ENCODE measurements at places on chromosomes 6 and 20.

GRCh38 chr20:21100578-21101452 lies 5.3 kb downstream of the LINC00237 start:
- DNase-seq = no peak

DNA sequence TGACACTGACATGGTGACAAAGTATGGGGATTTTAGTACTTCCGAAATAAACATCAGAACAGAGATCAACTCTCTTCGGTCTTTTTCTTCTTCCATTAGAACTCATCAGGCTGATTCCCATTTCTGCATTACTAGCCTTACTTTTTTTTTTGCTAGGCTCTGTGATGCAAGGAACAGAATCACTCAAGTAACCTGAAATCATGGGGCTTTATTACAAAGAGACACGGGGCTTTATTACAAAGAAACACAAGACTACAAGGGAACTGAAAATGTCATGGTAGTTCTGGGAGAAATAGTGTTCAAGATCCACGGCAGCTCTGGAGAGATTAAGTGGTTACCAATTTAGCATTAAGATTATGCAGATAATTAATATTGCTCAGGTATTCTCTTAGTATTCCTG lies 11.6 kb downstream of the SOX4 start:
- DNase-seq = no peak

DNA sequence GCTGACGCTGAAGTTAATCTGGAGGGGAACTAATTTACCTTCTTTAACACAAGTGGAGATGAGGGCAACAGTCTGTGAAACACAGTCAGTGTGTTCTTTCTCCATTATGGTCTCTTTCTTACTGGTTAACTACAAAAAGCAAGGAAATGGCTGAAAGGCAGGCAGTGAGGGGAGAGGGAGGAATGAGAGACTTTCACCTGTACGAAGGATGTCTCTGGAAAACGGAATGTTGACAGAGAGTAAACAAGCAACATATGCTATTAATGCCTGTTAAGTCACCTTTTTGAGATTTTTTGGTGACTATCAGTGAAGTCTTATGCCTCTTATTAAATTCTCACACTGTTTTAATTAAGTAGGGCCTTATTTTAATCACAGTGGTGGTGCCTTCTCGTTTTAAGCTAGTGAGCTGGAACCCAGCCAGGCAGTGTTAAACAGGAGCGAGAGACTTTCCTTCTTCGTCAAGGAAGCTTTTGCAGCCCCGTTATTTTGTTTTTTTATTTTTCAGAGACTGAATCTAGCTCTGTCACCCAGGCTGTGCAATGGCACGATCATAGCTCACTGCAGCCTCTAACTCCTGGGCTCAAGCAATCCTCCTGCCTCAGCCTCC lies 165.6 kb downstream of the ATXN1 start:
- no peak for DNase-seq

DNA sequence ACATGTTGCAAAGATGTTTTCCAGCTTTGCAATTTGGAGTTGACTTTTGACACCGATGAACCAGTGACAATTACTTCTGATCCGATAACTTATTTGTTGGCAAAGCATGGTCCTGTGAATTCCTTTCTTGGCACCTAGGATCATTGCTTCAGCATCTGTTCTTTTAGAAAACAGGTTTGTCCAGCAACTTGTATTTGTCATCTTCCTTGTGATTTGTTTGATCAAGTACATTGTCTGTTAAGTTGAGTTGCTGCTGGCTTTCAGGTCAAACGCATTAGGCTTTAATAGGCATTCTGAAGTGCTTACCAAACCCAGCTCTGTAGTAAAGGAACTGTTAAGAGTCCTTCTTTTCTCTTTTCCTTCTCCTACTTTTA lies 192.4 kb upstream of the ZNF217 start:
- no peak for DNase-seq

- DNase-seq = no peak
These were observed 1.1 kb downstream of the FAM184A start for GRCh38 chr6:119077391-119077642.

- peak; percentile 82 for DNase-seq
These were observed 334.9 kb upstream of the JARID2 start for GRCh38 chr6:14910692-14911547.

GRCh38 chr20:63475209-63475608 lies 2.8 kb upstream of the KCNQ2 start:
- no peak for DNase-seq

DNA sequence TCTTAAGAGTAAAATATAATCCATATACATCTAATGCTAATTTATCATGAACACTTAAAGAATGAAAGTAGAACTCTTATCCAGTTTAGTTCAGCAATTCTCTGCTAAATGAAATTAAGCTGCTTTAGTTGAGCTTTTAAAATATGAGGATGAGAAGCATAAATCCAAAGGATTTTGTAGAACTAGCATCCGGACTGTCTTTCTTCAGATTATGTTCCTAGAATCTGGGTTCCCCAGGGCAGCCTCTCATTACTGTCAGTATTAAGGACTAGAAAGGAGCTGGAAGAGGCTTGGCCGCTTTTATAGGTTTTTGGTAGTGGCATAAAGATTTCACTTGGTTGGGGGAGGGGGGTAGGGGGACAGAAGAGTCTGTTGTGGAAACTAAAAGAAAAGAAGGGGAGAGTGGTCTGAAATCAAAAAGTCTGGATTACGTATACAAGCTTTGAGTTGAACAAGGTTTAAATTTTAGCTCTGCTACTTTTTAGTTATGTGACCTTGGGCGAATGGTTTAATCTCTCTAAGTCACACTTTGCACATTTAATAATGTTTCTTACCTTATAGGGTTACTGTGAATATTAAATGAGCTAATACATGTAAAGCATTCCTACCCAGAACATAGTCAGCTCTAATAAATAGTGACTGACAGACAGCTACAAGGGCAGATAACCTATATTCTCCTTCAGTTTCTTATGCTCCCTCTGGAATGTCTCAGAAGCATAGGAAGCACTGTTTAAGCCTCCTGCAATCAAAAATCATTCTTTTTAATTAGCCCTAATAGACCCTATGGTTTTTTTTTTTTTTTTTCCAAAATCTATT lies 3.7 kb downstream of the SGK1 start:
- no peak for DNase-seq

DNA sequence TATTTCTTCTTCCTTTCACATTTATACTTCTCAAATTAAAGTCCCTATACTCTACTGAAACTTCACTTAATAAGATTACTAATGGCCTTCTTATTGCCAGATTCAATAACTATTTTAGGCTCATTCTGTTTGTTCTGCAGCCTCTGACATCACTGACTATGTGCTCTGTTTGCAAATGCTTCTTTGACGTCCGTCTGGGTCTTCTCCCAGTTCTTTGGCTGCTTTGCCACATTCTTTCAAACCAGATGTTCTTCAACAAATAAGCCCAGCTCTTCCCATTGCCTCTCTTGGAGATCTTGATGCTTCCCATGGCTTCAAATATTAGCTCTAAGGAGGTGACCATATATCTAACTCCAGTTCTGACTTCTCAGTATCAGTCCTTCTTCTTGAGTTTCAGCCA lies 117.4 kb downstream of the BTBD9 start:
- DNase-seq = no peak

DNA sequence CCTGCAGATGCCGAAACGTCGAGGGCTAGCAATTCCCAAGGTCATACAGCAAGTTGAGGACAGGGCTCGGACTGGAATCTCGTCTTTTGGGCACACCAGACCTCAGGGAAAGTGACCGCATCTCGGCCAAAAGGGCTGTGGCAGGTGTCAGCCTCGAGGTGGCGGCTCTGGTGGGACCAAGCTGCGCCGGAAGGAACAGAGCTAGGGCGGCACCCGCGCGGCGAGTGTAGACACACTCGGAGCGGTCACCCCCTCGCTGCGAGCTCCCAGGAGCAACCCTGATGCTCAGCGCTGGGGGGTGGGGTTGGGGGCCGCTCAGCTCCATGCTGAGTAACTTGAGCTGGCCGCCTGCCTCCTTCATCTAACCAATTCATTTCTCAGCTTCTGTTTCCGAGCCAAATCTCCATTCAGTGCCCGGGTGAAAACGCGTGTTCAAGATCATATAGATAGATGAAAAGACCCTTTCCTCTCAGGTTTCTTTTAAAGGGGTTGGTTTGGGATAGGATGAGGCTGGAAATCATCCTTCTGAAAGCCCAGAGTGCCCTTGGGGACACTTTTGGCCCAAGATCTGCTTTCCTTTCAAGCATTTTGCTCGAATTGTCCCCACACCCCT lies 2.2 kb upstream of the TUBB2B start:
- no peak for DNase-seq

DNA sequence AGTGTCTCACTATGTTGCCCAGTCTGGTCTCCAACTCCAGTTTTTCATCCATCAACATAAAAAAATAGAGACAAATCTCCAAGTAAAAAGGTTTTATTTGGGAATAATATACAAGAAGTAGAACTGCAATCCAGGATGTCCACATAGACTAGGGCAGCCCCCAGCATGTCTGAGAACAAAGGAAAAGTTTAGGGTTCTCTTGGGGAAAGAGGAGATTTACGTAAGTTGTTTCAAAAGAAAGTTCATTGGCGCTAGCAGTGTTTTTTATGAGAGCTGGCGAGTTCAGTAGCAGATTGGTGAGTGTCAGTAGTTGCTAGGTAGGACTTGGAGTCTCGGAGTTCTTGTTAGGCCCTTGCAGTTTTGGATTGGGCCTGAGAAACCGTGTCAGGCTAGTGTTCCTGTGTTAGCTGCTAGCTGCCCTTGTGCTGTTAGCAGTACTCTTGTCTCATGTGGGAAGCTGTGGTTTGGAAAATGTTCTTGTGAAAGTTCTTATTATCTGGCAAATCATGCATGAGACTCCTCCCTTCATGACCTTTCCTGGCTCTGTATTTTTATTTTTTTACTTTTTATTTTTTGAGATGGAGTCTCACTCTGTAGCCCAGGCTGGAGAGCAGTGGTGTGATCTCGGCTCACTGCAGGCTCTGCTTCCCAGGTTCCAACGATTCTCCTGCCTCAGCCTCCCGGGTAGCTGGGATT lies 24.7 kb downstream of the TTLL9 start:
- DNase-seq = no peak
